ENCODE measurements at places on chromosomes 4 and X.

GRCh38 chr4:113756005-113756410 lies 5.5 kb downstream of the CAMK2D start:
- DNase-seq = no peak

DNA sequence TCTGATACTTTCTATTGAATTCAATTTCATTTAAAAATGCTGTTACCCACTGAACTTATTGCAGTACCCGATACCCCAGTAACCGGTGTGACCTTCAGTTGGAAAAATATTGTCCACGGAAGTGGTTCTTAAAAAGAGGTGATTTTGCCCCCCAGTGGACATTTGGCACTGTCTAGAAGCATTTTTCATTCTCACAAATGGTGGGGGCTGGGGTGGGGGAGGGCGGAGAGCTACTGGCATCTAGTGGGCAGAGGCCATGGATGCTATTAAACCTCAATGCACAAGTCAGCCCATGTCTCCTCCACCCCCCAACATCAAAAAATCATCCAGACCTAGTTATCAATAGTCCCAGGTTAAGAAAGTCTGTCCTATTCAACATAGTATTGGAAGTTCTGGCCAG lies 19.6 kb upstream of the CHM start:
- DNase-seq = no peak

GRCh38 chrX:6708041-6708440 lies 173.1 kb upstream of the VCX3A start:
- no peak for DNase-seq

DNA sequence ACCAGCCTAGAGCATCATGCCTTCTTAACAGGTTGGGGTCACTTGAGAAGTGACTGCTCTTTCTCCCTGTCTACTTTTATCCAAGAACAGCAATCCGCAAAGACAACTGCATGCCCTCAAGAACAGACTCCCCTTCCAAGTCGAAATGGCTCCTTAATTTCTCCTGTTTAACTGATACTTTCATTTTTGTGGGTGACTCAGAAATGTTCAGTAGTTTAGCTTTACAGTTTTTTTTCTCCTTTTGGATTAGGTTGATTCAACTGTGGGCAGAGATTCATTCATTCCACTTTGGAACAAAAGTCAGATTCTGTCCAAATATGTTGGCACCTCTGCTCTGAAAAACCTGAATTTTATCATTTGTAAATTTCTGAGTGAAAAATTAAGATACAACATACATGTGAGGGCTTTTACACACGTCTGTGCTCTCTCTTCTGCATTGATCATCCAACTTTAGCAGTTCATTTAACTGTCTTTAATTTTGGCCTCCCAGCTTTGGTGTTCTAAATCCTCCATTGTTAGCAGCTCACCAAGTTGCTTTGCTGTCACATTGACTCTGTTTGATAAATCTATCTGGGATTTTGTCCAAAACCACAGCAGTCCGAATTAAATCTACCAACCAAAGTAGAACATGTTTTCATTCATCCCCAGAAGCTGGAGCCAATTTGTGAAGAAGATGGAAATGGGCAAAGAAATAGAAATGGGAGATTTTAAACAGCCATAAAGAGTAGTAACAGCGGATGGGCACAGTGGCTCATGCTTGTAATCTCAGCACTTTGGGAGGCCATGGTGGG lies 50.0 kb downstream of the HOPX start:
- no peak for DNase-seq

DNA sequence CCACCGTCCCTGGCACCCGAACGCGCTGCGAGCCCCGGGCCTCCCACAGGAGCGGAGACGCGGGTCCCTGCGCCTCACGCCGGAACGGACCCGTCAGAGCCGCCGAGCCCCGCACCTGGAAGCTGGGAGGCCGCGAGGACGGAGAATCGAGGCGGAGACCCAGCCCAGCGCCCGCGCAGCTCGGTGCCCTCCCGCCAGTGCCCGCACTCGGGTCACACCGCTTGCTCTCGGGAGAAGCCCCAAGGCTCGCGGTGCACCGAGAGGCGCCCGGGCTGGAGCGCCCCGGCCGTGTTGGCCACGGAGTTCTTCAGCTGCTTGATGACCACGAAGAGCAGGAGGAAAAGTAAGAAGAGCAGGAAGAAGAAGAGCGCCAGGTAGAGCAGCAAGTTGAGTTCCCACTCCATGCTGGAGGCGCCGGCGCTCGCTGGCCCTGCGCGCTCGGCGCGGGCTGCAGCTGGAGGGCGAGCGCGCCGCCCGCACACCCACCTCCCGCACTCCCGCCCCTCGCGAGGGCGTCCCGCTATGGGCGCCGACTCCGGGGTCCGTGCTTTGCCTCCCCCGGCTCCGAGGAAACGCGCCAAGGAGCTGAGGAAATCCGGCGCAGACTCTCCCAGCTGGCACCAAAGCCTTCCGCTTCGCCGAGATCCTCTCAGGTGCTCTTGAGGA lies at the start of gene SMIM43:
TSS of gene SMIM43 (minus strand) at position 463 of the 666 bp plus-strand sequence. CDS start at position 404, 59 bp downstream.
- no peak for DNase-seq

- DNase-seq = no peak
Observed at GRCh38 chr4:3269105-3269927, 20.4 kb downstream of the MSANTD1 start.

GRCh38 chr4:83436680-83437079 lies 18.9 kb downstream of the HELQ start:
- no peak for DNase-seq

- no peak for DNase-seq
Observed at GRCh38 chr4:47010347-47010911, 17.0 kb upstream of the GABRA4 start.

DNA sequence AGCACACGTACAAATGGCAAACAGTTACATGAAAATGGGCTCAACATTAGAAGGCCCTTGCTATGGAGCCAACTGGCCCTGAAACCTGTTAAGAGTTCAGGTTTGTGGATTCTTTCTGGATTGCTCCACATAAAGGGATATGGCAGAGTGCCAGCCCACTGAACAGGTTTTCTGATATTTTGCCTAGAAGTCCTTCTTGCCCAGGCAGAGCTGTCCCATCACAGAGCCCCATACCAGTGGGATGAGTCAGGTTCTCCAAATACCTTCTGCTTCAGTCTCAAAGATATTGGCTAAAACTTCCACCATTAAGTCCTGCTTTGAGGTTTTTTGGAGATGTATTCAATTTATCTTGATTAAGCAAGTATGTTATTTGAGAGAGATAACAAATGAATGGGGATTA lies 146.8 kb upstream of the IL1RAPL2 start:
- DNase-seq = no peak

DNA sequence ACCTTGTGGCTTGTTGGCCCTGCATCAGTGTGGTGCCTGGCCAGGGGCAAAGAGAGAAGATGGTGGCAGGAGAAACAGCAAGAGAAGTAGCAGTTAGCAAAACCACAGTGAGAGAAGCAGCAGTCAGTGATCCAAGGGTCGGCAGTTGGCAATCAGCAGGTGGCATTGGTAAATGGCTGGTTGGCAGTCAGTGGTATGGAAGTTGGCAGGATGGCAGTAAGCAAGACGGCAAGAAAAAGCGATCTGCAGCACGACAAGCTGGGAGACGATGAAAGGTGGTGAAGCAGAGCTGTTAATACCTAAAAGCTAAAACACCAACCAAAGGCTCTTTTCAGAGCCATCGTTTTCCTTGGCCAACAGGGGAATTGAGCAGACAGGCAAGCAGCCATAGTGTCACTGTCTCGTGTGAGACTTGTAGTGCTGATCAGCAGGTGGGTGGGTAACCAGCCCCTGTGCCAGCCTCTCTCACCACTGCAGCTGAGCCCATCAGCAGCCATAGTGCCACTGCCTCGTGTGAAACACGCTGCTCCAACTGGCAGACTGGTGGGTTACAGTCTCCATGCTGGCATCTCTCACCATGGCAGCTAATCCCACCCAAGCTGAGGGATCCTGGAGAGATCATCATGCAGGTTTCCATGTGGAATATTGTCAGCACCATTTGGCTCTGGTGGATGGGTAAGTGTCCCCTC lies 2078.4 kb downstream of the PCDH7 start:
- DNase-seq = no peak

DNA sequence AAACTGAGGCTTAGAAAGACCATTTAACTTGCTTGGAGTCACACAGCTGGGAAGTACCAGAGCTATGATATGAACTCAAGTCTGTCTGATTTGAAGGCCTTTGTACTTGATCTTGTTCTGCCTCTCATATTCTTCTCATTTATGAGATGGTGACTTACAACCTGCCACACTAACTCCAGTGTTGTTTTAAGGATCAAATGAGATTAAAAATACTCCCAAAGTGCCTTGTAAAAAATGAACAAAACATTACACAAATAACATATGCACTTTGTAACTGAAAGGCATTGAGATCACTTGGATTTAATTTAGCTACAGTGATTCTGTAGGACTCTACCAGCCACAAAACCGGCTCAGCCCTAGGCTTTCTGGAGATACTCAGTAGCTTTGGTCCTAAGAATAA lies 15.6 kb upstream of the MAP7D3 start:
- DNase-seq = no peak

- DNase-seq = no peak
Observed at GRCh38 chr4:140308366-140309123, 64.9 kb upstream of the SCOC start.

- DNase-seq = no peak
Observed at GRCh38 chr4:136864604-136865185, 667.6 kb downstream of the PCDH18 start.

DNA sequence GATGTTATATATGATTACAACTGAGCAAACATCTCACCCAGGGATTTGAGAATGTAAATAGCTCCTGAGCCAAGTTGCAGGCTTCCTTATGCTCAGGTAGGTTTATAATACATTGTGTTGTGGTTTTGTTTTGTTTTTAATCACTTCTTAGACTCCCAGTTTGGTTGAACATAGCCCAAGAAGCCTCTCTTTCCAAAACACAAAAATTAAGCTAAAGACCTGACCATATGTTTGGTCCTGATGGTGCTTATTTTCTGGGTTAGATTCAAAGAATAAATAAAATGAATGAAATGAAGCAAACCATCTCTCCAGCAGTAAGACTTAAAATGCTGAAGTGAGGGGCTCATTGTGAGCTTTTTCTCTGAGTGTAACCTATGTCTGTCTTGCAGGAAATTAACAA lies 93.5 kb downstream of the GRXCR1 start:
- no peak for DNase-seq

GRCh38 chrX:39730662-39731329 lies 367.0 kb downstream of the BCOR start:
- no peak for DNase-seq

DNA sequence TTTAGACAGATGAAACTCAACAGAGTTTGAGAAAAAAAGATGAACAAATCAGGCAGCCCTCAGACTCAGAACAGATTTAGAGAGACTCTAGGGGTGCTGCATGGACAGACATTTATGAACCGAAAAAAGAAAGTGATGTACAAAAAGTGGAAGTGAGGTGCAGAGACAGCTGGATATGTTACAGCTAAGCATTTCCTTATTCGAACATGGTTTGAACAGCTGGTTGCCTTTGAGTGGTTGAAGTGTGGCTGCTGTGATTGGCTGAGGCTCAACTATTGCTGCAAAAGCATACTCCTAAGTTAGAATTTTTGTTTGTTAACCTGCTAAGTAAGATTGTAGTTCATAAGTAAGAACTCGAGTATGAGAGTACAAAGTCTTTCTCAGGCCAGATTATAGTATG lies 331.5 kb upstream of the PABPC4L start:
- DNase-seq = no peak

DNA sequence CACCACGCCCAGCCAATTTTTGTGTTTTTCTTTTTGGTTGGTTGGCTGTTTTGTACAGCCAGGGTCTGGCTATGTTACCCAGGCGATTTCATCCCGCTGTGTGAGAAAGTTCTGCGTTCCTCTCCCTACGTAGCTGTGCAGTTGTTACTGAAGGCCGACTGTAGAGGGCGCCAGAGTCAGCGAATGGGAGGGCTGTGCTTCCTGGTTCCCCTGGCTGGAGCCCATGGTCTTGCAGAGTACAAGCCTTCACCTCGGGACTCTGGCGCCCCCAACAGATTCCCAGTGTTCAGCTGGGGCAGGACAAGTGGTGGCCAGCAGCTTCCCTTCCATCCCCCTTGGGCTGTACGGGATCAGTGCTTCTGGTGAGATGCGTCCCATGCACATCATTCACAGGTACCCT lies 5.6 kb upstream of the CT45A1 start:
- no peak for DNase-seq

DNA sequence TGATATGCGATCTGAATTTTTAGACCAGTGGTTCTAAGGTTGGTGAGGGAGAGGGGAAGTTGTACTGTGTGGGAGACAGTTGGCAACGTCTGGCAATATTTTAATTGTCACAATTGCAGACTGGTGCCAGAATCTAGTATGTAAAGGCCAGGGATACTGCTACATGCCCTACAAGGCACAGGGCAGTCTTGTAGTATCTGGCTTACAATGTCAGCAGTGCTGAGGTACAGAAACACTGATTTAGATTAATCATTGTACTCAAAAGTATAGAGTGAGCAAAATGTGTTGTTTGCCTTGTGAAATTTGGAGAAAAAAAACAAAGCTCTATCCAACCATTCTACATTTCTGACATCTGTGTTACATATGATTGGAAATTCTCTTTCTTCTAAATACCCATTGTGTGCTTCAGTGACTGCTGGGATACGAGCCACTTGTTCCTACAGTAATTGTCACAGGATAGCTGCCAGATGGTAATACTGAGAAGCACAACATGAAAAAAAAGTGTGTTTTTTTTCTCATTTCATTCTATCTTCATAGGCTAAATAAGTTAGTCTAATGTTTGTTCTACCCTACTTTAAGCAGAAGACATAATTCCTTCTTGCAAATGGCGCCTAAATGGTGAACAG lies 526.7 kb upstream of the AGA start:
- no peak for DNase-seq

GRCh38 chrX:23392195-23392594 lies 57.5 kb downstream of the PTCHD1 start:
- DNase-seq = no peak

GRCh38 chr4:54547299-54548097 lies 110.3 kb upstream of the KIT start:
- no peak for DNase-seq

- no peak for DNase-seq
Observed at GRCh38 chr4:180455226-180455625, 1788.0 kb upstream of the TENM3 start.

DNA sequence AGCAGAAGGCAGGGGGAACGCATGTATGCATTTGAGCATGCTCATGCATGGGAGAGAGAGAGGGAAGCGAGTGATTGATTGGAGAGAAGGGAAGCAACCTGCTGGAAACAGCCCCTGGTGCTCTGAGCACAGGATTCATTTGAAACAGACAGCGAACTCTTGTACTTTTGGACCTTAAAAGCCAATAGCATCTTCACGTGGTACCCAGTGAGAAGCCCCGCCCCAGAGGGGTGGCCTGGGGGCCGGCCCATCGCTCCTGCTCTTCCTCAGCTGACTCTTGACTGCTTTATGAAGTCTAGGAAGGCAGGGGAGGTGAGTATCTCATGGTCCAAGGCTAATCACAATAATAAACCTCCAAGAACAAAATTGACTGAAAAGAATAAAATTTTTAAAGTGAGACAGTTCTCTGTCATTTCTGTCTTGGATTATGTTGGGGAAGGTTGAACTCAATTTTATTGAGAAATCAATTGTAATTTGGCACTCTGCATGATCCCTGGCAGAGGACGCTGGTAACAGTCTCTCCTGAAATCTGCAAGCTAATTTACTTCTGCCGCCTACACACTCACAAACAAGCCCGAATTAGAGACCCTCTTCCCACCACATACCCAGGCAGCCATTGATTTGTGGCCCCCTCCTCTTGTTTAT lies 168.2 kb upstream of the PPARGC1A start:
- DNase-seq = no peak

GRCh38 chr4:109879636-109880314 lies 31.9 kb downstream of the LRIT3 start:
- DNase-seq = no peak

All from NCI-H187 treated with DMSO at 0.1 percent for 48 hours (cell line).